ENCODE measurements at places on chromosomes 12 and 14.

- DNase-seq, result no peak
Observed at GRCh38 chr14:91396013-91396660, 21.5 kb downstream of the CCDC88C start.

DNA sequence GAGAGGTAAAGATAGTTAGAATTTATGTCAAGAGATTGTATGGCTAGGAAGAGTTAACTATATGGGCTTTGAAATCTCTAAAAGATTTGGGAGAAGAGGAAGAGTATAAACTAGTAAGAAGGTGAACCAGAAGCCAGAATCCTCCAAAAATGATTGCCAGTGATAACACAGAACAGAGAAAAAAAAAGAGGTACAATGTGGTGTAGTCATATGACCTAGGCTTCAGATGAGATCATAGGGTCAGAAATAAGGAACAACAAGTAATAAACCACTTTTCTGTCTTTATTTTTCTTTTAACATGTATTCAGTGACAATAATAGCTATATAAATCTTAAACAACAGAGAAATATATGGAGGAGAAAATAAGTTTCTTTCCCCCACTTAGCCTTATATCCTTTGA is 2.0 kb upstream of the NECAP1 start:
- no peak for DNase-seq

DNA sequence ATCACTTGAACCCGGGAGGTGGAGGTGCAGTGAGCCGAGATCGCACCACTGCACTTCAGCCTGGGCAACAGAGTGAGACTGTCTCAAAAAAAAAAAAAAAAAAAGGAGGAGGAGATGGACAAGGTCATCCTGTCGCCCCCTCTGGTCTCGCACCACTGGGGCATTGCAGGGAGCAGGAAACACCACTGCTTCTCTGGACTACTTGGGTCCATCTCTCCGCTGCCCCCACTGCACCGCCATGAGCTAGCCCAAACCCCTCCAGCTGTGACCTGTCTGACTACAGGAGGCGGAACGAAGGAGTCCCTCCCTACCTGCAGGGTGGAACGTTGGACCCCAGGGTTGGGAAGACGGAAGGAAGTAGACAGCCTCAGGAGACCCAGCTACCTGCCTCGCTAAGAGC is 18.2 kb upstream of the FAM222A start:
- DNase-seq, result no peak

- DNase-seq, result no peak
Observed at GRCh38 chr14:71658261-71658860, 273.9 kb upstream of the RGS6 start.

GRCh38 chr12:3034067-3034750 is 43.0 kb upstream of the TSPAN9 start:
- no peak for DNase-seq

DNA sequence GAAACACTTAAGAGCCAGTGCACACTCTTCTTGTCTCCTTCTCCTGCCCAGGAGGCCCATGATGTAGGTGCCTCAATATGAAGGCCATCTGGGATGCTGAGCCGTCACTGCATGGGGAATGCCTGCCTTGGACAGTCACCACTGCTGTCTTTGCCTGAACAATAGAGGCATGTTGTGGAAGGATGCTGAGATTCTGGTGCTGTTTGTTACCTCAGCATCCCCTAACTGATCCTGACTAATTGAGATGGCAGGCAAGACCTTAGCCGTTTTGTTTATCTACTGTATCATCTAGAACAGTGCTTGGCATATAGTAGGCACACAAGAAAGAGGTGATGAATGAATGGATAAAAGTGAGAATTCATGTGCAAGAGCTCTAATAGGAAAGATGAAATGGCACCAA is 253.5 kb downstream of the GLT1D1 start:
- DNase-seq, result no peak

DNA sequence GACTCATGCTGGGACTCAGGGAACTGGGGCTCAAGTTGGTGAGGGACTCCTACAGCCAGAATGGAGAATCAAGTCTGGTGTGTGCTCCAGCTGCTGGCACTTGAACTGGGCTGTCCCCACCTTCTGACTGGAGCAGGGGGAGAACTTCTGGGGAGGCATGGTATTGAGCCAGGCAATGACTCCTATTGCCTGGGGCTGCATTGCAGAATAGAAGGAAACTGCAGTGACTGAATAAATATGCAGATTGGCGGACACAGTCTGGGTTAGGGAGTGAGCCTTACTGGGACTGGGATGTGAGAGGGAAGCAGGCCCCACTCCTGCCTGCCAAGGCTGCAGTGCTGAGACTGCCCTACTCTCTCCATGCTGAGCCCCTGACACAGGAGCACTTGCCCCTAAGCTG is 8.8 kb upstream of the ZNF268 start:
- no peak for DNase-seq

DNA sequence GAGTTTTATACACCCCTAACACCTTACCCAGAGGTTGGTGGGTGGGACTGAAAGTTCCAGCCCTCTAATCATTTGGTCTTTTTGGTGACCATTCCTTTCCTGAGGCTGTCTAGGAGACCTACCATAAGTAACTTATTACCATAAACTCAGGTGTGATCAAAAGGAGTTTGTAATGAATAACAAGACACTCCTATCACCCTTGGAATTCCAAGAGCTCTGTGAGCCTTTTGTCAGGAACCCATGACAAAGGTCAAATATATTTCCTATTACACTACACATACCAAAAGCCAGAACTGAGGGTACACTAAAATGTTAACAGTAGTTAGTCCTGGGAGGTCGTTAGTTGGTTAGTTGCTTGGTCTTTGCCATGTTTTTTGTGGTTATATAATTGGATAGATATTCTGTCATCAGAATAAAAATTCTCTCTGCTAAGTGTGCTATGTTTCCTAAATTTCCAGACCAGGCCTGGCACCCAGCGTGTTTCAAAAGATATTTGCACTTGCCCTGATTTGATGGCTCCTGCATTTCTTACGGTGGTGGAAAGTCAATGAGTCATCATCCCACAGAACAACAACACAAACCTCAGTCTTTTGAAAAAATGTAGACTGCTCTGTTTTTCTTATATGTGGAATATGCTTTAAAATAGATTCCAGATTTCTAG is 27.0 kb upstream of the AKAP5 start:
- no peak for DNase-seq

DNA sequence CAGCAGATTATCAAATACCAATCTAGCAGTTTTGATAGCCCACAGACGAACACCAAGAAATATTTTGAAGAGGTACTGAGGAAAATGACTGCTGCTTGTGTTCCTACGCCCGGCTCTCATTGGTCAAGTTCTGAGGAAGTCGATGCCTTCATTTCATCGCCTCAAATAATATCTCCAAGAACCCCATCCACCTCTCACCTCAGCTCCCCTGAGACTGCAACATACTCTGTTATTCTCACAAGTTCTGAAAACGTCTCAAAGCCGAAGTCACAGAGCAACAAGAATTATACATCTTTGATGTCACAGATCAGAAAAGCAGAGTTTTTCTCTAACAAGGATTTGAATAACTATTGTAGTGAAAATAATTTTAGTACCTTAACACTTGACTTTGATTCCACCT is 55.5 kb upstream of the BCAT1 start:
- DNase-seq, result no peak

DNA sequence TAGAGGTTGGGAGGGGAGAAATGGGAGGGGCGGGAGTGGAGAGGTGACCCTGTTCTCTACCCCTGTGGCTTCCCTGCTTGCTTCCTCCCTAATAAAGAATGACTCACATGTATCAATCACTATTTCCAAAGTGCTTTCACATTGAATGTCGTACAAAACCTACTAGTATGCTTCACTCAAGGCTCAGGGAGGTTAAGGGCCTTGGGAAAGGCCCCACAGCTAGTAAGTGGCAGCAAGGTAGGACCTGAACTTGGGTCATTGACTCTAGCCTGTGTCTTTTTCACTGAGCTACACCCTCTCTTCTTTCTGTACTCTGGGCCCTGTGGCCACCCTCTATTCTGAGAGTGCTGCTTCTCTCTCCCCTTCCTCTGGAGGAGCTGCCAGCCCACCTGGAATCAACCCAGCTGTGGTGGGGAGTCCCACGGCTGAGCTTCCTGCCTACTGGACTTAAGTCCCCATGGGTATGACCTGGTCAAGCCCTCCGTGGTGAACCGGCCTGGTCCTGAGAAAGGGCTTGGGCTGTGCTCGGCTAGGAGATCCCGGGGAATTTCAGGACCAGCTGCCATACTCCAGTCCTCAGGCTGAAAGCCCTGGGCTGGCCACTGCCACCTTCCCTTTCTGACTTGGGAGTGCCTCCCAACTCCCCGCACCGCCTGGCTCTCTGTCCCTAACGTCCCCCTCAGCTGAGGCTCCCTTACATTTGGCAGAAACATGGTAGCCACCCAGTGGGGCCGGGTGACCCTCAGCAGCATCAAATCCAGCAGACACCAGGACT is 13.0 kb downstream of the SLC48A1 start:
- DNase-seq, result no peak

GRCh38 chr12:123478762-123479161 is 20.8 kb downstream of the SNRNP35 start:
- DNase-seq, result no peak

DNA sequence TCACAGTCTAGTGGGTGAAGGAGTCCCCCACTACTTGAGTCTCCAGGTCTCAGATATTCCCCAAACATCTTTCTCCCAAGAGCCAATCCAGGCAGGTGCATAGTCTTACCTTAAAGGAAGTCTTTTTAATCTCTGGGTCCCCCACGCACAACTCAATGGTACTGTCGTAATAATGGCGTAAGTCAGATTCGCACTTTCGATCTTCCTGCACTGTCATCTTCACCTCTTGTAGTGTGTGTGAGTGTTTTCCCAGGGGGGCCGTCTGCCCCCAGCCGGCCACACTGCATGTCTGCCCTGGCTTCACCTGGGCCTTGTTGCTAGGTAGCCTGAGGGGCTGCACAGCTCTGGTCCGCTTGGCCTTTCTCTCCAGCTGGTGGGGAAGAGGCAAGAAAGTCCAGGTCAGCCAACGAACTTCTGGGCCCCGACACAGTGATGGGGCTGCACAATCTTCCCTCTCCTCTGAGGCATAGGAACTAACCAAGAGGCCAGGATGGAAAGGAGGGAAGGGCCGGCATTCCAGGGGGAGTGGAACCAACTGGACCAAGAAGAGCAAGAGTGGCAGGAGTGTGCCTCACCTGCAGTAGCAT is 2.1 kb downstream of the GZMB start:
- no peak for DNase-seq

GRCh38 chr12:47944685-47945340 is 18.6 kb upstream of the TMEM106C start:
- no peak for DNase-seq

DNA sequence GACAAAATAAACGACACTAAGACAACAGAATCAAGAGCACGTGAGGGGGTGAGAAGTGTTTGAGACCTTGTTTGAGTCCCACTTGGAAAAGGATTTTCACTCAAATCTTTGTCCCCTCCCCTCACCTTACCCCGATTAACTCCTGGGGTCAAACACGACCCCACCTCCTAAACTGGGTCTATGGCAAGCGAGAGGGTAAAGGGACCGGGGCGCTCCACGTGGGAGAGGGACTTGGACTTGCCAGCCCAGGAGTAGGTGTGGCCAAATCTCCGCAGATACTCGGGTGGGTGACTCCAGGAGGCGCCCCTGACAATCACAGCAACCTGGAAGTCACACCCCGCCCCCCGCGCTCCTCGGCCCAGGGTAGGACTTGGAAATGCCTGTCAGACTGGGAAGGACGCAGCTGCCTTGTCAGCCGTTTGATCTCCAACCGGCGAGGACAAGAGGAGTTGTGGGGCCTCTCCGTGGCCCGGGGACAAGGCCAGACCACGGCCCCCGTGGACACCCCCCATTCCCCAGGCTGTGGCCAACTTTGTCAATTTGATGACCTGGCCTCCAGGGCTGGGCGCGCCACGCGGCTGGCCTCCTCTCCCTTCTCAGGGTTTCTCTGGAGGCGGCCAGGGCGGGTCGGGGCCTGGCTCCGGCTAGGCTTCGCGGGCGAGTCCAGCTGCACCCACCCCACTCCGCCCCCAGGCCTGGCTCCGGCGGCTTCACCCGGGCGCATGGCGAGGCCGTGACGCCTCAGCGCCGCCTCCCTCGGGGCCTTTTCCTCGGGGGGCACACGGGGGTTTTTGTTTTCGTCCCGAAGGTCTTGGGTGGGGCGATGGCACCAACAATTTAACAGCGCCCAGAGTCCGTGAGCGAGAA is 1.1 kb upstream of the BCL11B start:
- no peak for DNase-seq

GRCh38 chr12:15122344-15122743 is 98.9 kb downstream of the RERG start:
- DNase-seq, result no peak

DNA sequence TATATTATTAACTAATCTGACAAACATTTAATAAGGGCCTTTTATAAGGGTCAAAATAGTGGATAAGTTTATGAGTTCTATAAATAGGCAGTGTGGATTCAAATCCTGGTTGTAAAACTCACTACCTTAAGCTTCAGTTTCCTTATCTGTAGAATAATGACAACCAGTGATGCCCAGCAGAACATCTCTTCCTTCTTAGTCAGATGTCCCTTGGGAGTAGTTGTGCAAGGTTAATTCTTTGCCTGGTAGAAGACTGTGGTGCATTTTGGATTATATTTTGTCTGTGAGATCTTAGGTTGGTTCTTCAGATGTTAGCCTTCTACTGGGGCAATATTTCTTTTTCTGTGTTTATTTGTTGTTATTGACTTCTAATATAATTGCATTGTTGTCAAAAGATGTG is 59.5 kb downstream of the ARID2 start:
- no peak for DNase-seq

DNA sequence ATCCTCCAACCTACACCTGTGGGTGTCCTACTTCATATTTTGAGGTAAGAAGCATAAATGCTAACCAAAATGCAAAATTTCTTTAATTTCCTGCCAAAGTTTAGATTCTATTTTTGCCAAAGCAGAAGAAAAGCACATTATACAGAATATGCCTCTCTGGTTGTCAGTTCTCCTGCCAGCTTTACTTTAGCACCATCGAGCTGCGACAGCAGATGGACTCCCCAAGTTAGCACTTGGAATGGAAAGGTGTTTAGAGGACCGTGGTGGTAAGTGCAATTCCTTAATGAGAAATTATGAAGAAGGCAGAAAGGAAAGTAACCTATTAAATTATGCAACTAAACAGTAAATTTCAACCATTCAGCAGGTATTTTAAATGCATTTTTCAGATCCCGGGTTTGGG is 326.6 kb downstream of the RERGL start:
- no peak for DNase-seq

DNA sequence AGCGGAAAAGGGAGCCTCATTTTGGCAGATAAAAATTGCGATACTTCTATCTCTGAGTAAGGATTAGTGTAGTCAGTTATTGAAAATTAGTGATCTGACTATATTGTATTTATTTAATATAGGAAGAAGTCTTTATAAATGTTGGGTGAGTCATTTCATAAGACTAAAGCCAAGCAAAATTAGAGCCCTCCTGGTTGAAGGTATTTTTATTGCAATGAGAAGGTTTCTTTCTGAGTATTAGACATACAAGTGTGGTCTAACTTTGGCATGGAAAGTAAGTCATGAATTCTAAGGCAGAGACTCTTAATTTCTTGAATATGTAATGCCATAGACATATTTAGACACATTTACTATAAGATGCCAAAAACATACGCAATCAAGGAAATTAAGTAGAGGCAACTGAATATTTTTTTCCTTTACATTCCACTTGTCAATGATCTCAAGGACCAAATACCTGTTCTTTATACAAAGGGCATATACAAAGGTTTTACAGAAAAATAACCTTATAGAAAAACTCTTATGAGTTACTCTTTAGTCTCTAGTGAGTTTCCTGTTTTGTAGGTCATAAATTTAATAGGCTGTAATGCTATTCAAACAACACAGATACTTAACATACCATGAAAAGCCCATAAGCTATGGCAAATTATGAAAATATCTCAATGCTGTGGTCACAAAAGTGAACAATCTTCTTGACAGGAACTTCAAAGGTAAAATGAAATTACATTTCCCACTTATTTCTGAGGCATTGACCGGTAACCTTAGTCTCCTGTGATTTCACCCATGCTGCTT is 156.6 kb upstream of the BTG1 start:
- no peak for DNase-seq

Measured in NCI-H2081 treated with DMSO at 0.1 percent for 48 hours (cell line).